ENCODE measurements at places on chromosomes 16 and 17.
A peak's percentile ranks its signal among the peaks of the same experiment; 100 is the strongest.

DNA sequence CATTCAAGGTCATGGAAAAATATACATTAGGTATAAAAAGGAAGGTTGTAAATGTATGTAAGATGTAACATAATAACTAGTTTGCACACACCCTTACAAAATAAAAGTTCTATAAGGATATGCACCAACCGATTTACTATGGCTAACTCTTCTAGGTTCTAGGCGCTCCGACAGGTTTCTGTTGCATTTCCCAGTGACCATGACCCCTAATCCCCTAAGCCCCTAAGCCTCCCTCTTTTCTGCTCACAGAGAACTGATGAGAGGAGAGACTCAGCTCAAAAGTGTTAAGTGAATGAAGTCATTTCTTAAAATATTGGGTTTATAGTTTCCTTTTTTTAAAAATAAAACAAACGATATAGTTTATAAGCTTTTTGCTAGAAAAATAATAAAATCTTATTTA, 30.0 kb upstream of the HEATR6 start:
- DNase-seq = no peak

- no peak for DNase-seq
Observed at GRCh38 chr16:52812678-52813556, 239.8 kb downstream of the CHD9NB start.

GRCh38 chr16:79517156-79517555, 83.4 kb downstream of the MAF start:
- DNase-seq = no peak

DNA sequence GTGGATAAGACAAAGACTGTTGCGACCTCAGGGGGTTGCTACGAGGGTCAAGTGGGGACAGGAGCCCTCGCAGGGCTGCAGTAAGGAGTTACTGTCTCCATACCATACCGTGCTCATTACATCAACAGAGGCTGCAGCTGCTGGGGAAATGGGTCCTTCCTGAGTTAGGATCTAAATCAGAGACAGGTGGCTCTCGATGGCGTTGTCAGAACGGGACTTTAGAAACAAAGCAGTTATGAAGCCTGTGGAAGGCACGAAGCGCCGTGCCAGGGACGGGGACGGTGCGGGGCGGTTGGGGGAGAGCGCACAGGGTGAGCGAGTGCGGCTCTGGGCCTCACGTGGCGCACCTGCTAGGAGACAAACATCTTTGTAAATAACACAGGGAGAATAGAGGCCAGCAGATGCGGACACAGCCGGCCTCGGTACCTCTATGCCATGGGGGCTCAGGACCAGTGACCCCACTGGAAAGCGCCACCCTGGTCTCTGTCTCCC, 34.4 kb downstream of the ZCCHC14 start:
- no peak for DNase-seq

GRCh38 chr16:53817117-53817755, 113.3 kb downstream of the FTO start:
- DNase-seq = no peak

DNA sequence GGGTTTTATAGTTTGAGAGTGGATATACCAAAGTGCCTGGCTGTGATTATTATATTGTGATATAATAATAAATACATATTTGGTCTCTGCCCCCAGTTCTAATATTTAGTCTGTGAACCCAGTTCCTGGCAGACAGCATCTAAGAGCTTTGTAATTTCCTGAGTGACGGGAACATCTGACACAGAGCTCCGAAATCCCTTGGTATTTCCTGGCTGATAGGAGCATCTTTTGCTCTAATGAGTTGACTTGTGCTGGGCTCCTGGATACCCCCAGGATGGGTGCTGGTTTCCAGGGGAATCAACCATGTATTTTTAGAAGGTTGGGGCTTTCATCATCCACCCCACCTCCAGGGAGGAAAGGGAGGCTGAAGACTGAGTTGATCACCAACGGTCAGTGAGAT, 187.3 kb downstream of the CDH13 start:
- no peak for DNase-seq

GRCh38 chr17:81934850-81935708, 2.0 kb downstream of the PYCR1 start:
- no peak for DNase-seq

- no peak for DNase-seq
Observed at GRCh38 chr17:80008848-80009247, 26.8 kb downstream of the TBC1D16 start.

DNA sequence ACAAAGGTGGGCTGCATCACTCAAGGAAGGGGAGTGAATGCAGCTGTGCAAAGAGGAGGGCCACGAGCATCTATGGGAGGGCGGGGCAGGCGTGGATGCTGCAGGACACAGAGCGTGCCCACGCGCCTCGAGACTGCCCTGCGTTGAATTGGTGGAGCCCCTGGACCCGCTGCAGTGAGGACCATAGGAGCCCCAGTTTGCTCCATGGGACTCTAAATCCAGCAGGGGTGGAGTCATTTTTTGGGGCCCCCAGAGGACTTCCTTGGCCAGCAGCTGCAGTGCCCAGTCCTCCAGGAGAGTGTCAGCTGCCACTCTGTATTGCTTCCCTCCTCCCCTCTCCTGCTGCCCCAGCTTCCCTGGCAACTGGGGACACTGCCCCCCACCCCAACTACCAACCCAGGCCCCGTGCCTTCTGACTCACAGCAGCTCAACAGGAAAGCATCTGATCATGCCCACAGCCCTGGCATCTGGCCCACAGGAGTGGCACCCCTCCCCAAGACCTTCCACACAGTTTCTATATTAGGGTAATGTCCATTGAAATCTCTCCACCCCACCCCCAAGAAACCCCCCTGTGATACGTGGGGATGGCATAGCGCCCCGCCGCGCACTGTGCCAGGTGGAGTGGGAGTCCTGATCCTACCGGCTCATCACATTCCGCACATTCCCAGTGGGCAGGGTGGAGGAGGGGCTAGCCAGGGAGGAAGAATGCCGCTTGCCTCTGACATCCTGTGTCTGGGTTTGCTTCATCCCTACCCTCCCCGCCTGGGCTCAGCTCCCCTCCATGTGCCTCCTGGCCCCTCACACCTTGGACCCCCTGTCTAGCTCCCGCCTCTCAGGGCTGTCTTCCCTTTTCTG, 27.8 kb upstream of the ITGA3 start:
- DNase-seq = no peak

GRCh38 chr16:66487580-66488275, 60.6 kb downstream of the BEAN1 start:
- no peak for DNase-seq

DNA sequence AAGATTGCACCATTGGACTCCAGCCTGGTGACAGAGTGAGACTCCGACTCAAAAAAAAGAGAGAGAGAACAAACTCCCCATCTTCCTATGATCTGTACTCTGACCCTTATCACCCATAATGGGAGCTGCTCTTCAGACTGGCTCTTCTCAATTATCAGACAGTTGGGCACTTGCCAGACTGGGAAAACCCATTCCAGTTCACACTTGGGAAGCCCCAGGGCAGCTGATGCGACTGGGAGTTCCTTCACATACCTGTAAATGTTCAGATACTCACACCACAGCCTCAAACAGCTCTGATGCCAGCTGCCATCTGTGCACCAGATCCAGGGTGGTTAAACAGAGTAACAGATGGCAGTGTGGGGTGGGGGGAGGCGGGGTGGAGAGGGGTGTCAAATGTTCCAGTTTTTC, 23.8 kb upstream of the TMEM101 start:
- no peak for DNase-seq

- DNase-seq = no peak
Observed at GRCh38 chr16:63488955-63489354, 1452.7 kb upstream of the CDH8 start.

GRCh38 chr17:79859676-79860615, 20.7 kb upstream of the CBX4 start:
- DNase-seq = no peak

DNA sequence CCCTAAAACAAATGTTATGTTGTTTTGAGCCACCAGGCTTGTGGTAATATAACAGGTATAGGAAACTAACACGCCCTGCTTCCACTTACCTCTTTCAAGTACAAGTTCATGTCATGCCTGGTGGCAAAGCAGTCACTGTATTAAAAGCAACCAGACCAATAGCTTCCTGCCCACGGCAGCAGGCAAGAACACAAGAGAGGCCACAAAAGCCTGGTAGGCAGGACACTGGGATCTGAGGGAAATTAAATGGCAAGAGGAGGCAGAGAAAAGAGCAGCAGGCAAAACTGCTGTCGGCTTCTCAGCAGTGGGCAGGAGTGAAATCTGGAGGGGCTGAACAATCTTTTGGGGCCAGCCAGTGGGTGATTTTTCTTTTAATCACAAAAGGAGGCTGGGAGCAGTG, 2.2 kb downstream of the CYTH1 start:
- DNase-seq = peak; percentile 59

DNA sequence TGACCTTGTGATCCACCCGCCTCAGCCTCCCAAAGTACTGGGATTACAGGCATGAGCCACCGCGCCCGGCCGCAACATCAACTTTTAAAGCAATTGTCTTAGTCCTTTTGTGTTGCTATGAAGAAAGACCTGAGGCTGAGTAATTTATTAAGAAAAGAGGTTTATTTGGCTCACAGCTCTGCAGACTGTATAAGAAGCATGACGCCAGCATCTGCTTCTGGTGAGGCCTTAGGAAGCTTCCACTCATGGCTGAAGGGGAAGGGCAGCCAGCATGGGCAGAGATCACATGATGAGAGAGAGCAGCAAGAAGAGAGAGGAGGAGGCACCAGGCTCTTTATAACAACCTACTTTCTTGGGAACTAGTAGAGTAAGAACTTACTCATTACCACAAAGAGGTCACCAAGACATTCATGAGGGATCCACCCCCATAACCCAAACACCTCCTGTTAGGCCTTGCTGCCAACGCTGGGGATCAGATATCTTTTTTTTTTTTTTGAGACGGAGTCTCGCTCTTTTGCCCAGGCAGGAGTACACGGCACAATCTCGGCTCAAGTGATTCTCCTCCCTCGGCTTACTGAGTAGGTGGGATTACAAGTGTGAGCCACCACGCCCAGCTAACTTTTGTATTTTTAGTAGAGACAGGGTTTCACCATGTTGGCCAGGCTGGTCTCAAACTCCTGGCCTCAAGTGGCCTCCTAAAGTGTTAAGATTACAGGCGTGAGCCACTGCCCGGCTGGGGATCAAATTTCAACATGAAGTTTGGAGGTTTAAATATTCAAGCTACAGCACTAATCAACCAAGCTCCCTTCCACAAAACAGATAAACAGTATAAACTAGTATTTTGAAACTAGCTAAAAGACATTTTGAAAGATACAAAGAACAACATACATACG, 21.4 kb upstream of the GPT2 start:
- DNase-seq = no peak

GRCh38 chr17:70535986-70536385, 366.7 kb downstream of the KCNJ2 start:
- DNase-seq = no peak

All from activated CD4-positive, alpha-beta T cell treated with anti-CD3 and anti-CD28 coated beads, Interleukin-2, amount 50 U/mL, for 1 hour (primary cell).